HuH-7.5 (cell line): ENCODE measurements at places on chromosomes 13 and 19.

DNA sequence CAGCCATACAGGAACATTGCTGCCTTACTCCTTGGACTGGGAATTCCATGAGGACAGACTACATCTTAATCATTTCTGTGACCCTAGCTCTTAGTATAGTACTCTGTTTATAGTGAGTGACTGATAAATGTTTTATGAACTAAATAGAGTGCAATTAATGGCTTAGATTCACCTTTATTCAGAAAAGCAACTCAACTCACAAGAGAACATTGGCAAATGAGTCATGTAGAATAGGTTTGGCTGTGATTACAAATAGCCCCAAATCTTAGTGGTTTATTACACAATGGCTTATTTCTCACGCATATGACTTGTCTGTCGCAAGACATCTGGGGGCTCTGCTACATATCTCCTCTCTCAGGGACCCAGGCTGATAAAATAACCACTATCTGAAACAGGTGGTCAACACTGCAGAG, 121.6 kb upstream of the KL start:
- no peak for DNase-seq

DNA sequence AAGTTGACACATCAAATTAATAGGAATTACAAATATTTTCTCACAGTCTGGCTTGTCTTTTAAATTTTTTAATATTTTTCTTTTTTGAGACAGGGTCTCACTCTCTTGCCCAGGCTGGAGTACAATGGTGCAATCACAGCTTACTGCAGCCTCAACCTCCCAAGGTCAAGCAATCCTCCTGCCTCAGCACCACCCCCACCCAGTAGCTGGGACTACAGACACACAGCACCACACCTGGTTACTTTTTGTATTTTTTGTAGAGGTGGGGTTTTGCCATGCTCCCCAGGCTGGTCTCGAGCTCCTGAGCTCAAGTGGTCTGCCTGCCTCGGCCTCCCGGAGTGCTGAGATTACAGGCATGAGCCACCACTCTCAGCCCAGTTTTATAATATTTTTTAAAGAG, 72.0 kb downstream of the SPATA13 start:
- no peak for DNase-seq

DNA sequence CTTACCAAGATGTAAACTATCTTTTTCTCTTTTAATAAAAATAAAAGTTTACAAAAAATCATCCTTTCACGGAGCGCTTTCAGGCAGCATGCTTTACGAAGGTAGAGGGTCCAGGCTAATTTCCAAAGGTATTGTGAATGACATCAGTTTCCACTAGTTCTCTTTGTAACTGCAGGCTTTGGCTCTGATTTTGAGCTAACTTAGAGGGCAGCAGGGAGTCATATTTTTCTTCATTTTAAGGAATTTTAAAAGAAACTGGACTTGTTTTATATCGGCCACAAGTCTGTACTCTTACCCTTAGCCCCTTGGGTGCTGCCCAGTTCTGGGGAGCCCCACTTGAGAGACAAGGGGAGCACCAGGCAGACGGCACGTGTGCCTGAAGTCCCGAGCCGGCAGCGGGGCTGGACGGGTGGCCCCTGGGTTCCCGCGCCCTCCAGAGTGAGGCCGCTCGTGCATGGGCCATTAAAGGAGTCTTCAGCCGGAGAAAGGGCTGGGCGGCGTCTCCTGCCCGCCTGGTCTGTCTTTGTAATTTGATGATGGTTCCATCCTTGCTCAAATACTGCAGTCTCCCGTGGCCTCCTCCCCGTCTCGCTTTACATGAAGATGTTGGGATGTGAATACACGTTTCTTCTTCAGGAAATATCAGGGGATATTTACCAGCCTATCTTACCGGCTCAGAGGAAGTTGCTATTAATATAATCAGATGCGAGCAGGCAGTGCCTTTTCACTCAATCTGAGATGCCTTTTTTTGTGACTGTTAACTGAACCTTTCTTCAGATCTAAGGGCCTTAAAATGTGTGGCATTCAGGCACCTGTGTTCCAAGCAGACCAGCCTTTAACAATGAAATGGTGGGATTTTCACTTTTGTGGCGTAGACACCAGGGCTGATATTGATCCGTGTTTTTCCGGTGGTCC, 67.4 kb downstream of the GGACT start:
- DNase-seq = no peak

- DNase-seq = no peak
Observed at GRCh38 chr19:41876847-41877832, at the start of gene CD79A. Gene CD79A (plus strand): TSS chr19:41877279. CDS start chr19:41877305, 26 bp downstream.

DNA sequence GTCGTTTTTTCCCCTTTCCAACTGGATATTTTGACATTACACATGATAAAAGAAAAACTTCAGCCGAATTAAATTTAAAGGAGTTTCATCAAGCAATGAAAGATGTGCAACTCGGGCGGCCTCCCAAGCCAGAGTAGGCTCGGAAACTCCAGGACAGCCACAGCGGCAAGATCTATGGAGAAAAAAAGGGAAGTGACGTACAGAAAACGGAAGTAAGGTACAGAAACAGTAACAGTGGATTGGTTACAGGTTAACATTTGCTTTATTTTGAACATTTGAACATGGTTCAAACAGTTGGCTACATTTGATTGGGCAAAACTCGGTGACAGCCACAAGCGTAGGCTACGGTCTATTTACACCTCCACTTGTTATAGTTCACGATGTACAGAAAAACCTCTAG, 30.5 kb upstream of the FAM124A start:
- no peak for DNase-seq

GRCh38 chr13:48564056-48564455, 31.2 kb upstream of the RCBTB2 start:
- DNase-seq = no peak
